RPMI7951 (cell line): ENCODE measurements at places on chromosomes 11 and 22.

GRCh38 chr22:34489861-34490260, 569.6 kb upstream of the LARGE1 start:
- DNase-seq, result no peak

DNA sequence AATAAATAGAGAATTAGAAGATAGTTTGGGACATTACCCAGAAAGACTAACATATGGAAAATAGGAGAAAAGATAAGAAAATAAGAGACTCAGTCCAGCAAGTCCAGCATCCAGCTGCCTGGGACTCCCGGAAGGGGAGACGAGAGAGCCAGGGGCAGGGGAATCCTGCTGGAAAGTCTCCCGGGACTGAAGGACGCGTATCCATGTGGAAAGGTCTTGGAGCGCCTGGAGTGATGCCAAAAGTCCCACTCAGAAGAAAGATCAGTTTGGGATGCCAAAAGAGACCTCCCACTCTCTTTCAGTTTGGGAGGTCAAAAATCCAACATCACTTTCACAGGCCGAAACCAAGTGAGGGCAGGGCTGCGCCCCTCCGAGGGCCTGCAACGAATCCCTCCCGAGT, 30.7 kb downstream of the LRFN4 start:
- no peak for DNase-seq

DNA sequence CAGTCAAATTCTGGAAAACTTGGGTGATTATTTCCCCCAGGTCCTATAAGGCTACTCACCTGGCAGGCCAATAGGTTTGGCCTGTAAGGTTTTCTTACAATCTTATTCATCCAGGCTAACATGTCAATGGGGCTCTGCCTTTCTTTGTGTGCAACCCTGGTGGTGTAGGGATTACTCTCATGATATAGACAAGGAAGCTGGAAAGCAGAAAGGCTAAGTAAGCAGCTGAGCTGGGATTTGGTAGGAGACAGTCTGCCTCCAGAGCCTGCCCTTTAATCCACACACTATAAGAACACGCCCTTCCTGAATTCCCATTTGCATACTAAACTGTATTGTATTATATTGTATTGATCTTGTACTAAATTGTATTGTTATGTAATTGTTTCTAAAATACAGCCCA, 373.3 kb upstream of the CCDC90B start:
- DNase-seq, result no peak

DNA sequence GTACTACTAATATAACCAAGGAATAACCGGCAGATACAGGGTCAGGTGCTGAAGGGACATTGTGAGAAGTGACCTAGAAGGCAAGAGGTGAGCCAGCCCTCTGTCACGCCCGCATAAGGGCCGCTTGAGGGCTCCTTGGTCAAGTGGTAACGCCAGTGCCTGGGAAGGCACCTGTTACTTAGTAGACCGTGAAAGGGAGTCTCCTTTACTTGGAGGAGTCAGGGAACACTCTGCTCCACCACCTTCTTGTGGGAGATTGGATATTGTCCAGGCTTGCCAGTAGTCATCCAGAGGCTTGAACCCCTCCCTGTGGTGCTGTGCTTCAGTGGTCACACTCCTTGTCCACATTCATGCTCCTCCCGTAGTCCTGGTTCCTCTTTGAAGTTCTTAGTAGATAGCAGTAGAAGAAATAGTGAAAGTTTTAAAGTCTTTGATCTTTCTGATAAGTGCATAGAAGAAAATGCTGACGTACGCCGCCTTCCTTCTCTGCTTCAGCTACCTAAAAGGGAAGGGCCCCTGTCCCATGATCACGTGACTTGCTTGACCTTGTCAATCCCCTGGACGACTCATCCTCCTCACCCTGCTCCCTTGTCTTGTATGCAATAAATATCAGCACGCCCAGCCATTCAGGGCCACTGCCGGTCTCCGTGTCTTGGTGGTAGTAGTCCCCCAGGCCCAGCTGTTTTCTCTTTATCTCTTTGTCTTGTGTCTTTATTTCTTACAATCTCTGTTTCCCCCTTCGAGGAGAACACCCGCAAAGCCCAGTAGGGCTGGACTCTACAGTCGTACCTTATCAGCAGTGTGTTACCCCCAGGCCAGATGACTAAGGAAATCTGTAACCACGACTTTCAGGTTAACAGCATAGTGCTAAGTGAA, 6.1 kb downstream of the NUP50 start:
- DNase-seq, result peak; percentile 65

DNA sequence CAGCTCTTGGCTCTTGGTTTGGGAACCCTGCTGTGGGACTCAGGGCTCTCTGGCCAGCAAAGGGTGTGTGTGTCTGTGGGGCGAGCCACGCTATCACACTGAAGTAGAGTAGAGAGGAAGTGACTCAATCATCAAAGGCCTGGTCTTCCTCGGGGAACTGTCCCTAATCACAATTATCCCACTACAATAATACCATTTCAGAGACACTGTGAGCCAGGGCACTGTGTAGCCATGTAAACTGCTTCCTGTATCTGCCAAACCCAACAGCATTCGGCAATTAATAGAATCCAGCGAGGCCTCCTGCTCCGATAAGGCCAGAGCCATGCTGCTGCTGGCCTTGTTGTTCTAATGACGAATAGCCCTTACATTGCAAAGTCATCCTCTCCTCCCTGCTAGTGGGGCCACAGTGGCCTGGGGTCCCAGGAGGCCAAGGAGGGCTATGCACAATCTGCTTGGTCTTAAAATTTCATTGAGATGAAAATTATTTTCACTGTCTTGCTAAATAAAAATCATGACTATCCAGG, 49.8 kb upstream of the LMO2 start:
- DNase-seq, result peak; percentile 76

DNA sequence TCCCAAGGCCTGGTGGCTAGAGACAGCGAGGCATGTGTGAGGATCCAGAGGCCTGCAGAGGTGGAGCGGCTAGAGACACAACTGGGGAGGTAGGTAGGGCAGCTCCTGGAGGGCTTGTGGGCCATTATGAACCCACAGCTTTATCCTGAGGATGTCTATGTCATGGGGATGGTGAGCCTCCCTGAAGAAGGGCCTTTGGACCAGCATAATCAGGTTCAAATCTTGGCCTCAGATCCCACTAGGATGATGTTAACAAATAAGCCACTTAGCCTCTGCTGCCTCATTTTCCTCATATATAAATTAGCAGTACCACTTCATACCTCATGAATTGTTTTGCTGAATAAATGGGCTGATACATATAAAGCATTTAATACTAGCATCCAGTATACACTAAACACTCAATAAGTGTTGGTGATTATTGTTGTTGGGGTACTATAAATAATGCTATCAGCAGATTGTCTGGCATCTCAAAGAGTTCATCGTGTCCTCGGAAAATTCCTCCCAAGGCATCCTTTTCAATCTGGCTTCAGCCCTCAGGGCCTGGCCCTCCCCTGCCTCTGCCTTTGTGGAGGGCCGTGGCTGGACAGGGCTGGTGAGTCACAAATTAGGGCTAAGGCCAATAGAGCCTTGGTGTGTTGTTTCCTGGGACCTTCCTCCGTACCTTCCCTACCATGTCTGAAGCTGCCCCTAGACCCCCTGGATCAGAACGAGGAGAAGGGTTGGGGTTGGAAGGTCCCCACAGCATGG, 30.9 kb upstream of the LRRC32 start:
- peak; percentile 94 for DNase-seq

GRCh38 chr11:63905179-63905578, 11.8 kb downstream of the RCOR2 start:
- no peak for DNase-seq

DNA sequence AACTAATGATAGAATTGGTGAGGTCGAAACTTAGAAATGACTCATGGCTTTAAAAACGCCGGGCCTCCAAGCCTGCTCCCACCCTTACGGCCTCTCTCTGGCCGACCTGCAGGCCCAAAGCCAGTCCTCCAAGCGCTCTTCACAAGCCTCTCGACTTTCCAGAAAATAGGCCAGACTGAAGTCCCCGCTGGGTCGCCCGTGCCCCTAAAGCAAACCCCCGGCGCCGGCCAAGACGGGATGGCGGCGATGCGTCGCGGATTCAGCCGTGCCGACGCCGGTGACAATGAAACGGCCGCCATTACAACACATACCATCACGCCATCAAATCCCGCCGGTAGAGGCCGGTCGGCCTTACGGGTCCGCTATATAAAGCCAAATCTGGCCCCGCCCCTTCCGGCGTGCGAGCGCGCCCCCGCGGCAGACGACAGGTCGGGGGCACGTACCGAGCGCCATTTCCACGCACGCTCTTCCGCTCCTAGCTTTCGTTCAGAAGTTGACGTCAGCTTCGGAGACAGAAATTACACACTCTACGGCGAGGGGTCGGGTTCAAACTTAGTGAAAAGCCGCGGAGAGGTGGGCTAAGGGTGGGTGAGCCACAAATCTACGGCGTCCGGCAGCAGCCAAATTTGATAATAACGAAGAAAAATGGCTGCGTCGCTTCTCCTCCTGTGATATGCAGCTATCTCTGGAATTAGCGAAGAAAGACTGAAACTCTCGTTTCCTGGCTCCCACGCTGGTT, at the start of gene RPL3:
TSS of gene RPL3 (minus strand) at position 340 of the 739 bp plus-strand sequence. CDS start at position 314, 26 bp downstream.
- DNase-seq, result peak; percentile 96

DNA sequence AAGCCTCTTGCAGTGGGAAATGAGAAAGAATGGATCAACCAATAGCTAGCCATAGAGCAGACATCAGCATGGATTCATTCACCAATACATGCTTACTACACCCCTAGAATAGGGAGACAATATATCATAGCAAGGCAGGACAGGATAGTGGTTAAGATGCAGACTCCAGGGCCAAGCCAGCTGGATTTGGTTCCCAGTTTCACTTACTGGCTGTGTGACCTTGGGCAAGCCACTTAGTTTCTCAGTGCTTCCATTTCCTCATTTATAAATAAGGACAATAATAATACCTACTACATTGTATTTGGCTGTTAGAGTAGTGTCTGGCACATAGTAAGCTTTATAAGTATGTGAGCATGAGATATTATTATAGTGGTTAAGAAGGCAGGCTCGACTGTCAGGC, 7.1 kb downstream of the DCHS1 start:
- DNase-seq, result no peak

DNA sequence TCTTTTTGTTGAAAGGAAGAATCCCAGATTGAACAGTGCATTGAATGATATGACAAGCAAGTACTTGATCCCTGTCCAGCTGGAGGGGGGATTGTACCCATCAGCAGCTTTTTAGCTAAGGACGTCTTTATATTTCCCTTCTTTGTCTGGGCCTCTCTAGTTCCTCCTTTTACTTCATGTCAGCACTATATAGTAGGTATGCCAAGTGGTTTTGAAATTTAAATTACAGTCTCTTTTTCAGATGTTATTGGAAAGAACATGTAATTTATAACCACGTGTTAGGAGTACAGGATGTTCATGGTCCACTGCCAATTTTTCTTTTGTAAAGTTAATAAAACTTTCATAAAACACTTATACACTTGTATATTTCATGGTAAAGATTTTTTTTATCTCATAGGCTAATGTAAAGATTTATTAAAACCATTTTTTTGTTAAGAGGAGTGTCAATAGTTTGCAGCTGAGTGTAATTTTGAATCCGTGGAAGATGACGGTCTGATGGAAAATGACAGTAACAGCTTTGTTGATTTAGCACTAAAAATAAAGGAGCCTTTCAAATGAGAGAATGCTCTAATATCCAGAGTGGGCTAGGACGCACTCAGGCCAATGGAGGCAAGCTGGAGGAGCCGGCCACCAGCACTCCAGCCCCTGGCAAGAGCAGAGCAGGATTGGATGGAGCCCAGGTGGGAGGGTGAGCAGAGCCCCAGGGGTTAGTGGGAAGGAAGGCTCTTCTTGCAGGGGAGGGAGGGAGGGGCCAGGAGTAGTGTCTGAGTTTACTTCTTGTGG, 488.3 kb downstream of the INSC start:
- no peak for DNase-seq

DNA sequence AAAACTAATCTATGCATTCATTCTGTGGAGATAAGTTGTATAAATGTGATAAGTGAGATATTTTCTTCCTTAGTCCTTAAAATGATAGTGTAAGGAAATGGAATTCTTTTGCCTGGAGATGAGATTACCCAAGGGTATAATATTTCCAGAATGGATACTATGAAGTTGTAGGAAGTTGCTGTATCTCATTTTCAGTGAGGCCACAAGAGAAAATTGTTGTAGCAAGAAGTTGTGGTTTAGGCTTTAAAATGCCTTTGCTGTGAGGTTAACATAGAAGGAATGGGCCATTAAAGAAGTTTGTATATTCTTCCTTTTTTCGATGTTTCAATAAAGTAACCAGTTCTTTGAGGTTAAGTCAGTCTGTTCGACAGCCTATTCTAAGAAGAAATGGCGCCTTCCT, 50.7 kb upstream of the LIN7C start:
- no peak for DNase-seq

DNA sequence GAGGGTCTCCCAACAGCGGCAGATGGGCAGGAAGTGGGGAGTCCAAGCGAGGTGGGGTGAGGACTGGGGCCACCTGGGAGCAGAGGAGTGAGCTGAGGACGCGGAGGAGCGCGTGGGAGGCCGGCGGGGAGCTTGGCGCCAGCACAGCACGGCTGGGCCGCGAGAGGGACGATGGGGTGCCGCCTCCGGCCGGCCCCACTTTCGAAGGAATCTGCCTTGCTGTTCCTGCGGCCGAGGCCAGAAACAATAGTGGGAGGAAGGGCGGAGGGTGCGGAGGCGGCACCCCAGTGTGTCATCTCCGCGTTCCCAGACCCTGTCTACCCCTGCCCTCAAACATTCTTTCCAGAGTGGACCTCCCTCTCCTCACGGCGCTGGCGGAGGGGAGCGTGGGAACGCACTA, 5.5 kb downstream of the INS start:
- no peak for DNase-seq

DNA sequence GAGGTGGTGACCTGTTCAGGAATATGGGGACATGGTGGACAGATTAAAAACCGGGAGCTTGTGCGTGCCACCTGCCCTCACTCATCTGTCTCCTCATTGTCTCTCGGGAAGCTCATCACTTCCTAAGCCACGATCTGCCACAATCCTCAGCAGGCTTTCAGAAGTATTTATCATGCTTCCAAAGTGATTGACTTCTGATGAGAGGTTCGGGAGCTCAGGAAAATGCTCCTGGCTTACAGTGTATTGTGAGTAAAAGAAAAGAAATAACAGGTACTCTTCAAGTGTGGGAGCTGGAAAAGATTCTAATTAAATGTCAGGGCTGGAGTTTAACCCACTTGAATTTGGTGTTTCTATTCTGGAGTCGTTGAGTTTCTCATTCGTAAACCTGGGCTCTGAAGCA, 91.9 kb upstream of the DRD2 start:
- DNase-seq, result no peak

DNA sequence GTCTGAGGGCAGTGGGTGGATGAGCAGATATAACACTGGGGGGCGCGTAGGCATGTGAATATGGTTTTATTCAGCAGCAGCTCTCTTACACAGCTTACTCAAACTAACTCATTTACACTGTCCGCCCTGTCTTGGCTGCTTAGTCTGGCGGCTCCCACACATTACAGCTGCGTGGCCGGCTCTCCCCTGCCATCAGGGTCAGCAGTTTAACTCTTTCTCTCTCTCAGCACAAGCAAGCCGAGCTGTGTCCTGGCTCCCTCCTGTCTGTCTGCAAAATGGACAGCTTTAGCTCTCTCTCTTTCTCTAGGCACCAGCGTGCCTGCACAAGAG, 1310.1 kb upstream of the RAG2 start:
- no peak for DNase-seq
